MM.1S (cell line): ENCODE measurements at places on chromosomes 7 and 10.

- DNase-seq, result peak; percentile 33
Measured at GRCh38 chr7:4849390-4849789, 12.4 kb downstream of the PAPOLB start.

GRCh38 chr10:120314442-120314841, 142.6 kb upstream of the PLPP4 start:
- no peak for DNase-seq

- DNase-seq, result no peak
Measured at GRCh38 chr10:11504566-11505285, 106.7 kb downstream of the USP6NL start.

- no peak for DNase-seq
Measured at GRCh38 chr7:150335108-150335773, 6.2 kb downstream of the RARRES2 start.

DNA sequence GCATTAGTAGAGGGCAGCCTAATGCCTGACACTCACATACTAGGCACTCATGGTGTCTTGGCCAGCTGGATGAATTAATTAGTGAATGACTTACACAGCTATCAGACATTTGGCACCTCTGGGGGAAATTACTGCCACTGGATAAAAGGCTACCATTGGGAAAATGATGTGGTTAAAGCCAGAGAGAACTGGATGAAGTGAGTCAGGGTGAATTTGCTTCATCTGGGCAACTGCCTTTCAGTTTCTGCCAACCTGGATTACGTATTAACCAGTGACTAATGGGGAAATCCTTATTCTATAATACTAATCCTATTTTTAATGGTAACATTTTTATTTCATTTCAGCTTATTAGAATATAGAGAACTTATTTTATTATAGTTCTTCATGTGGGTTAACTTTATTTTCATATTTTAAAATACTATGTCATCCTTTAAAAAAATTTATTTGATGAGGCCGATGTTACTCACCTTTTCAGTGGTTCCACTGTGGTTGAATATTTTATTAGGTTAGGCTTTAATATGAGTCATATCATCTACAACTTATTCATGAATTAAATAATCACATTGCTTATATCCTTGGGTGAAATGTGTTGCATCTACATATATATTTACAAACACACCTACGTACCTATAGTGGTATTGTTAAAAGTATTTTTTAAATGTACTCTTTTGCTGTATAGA, 85.6 kb upstream of the CAPZA2 start:
- DNase-seq, result no peak
